OCI-LY7 (cell line): ENCODE measurements at places on chromosomes 3 and 15.

- DNase-seq: no peak
Measured at GRCh38 chr3:68088216-68088615, 433.8 kb upstream of the SUCLG2 start.

DNA sequence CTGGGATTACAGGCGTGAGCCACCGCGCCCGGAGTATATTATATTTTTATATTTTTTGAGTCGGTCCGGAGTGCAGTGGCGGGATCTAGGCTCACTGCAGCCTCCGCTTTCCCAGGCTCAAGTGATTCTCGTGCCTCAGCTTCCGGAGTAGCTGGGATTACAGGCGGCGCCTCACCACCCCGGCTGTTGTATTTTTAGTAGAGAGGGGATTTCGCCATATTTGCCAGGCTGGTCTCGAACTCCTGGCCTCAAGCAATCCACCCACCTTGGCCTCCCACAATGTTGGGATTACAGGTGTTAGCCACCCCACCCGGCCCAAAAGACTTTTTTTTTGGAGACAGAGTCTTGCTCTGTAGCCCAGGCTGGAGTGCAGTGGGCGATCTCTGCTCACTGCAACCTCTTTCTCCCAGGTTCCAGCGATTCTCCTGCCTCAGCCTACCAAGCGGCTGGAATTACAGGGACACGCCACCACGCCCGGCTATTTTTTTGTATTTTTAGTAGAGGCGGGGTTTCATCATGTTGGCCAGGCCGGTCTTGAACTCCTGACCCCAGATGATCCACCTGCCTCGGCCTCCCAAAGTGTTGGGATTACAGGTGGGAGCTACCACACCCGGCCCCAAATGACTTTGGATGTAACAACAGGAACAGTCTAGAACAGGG lies 1.0 kb downstream of the ZNF589 start:
- DNase-seq: peak; percentile 48

GRCh38 chr3:194364652-194365434 lies 4.7 kb downstream of the LRRC15 start:
- no peak for DNase-seq

DNA sequence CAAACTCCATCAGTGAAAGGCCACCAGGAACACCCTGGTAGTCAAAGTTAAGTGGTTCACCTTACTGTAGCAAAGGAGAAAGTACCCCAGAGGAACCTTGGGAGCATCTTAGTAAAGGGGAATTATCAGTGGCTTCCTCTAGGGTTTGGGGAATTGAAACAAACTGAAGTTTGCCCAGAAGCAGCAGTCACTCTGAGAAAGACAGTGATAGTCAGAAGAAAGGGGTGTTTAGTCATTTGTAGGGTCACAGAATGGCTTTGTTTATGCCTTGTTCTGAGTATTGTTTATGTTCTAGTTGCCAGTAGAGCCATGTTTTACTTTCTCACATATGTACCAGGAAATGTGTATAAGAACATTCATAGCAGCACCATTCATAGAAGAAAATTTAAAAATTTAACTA lies 93.8 kb downstream of the FHIT start:
- no peak for DNase-seq

GRCh38 chr15:48800811-48801455 lies 9.9 kb downstream of the CEP152 start:
- peak; percentile 13 for DNase-seq

DNA sequence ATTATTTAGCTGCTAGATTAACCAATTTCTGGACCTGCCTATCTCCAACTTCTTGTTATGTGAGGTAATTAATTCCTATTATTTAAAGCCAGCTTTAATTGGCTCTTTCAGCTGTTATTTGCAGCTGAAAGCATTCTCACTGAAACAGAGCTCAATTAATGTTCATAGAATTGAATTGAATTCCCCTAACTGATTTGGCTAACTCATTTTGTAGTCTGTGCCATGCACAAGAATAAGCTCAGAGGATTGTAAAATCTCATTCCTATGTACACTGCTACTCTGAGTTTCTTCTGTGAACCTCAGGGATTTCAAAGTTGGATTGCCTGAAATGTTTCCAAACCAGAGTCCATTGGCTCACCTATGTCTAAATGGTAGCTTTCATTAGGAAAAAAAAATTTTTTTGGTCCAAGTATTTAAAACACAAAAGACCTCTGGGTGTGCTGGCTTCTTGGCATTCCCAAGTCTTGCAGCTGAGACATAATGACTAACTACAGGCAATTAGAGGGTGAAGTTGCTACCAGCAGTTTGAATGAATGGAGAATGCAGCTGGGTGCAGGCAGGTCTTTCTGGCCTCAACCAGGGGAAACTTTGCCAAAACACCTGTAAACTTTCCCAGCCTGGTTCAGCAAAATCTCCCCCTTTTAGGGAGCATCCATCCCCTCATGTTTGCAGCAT lies 134.3 kb downstream of the EDEM1 start:
- no peak for DNase-seq

- DNase-seq: no peak
Measured at GRCh38 chr3:3739330-3740060, 59.7 kb upstream of the LRRN1 start.

- DNase-seq: no peak
Measured at GRCh38 chr15:22851513-22851912, 13.0 kb downstream of the NIPA2 start.

DNA sequence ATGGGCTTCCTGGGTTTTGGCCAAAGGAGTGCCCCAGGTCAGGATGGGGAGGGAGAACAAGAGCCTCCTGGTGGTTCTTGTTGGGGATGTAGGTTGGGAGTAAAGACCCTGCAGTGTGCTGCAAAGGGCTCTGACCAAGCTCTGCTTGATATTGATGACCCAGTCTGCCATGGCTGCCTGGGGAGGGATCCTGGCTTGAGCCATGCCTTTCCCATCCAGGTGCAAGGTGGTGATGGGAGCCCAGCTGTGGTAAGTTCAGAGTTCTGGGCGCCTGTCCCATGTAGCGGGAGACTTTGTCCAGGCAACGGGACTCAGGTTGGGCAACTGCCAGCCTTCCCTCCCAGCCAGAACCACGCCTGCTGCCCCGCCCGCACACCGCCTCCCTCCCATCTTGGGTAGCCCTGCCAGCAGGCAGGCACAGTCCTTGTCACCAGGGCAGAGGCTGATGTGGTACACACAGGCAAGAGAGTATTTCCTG lies 2.6 kb downstream of the GNAI2 start:
- no peak for DNase-seq

DNA sequence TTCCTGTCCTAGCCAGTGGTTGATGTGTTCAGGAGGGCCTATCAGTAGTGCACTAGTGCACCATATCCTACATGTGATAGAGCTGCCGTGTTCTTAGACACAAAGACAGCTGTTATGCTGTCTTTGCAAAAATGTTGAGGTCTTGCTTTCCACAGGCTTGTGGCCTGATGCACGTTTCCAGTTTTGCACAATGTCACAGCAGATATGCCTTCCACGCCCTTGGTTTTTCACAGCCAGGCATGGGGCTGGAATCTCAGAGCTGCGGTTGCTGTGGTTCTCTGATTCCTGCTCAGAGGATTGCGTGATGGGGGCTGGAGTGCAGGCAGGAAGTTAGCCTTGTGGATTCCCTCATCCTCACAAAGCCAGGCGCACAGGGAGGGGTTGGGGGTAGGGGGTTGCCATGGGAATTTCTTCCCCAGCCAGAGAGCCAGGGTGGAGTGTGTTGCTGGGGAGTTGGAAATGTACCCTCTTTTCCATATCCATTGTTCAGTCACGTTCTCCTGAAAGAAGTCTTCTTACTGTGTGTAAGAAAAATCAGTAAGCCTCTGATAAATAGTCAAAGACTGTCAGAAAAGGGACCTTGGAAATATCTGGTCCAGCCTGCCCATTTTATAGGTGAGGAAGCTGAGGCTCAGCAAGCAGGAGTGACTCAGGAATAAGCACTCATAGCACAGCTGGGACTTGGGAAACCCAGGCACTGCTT lies 79.4 kb downstream of the SMAD3 start:
- no peak for DNase-seq

DNA sequence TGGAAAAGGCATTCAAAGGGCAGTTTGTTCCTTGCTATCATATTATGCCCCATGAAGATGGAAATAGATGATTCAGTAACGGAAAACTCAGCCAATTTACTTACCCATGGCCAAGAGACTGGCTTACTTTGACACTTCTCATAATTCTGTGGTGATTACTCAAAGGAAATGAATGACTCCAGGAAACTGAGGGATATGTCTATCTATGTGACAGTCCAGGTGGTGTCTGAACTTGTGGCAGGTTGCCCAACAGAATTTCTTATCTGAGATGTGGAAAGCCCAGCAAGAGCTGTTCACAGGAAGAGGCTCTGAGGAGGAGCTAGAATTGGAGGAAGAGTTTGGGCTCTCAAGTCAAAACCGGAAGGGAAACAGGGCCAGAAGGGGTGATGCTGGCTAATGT lies 91.2 kb downstream of the KCNAB1 start:
- DNase-seq: no peak

DNA sequence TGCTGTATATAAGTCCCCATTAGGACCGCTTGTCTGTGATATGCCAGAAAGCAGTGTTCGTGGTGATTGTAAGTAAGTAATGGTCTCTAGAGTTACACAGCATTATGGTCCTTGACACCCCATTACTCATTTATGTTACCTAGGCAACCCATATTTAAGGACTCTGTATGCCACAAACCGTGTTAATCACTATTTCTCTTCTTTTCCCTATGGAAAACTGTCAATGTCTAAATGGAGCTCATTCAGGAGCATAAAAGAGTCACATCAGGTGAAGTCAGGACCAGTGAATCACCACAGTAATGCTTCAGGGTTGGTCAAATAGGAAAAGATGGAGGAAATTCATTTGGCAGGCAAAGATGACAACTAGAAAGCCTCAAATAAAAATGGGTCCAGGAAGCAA lies 146.6 kb upstream of the PEX5L start:
- DNase-seq: no peak

- no peak for DNase-seq
Measured at GRCh38 chr3:194450341-194450740, 36.5 kb downstream of the ATP13A3 start.

DNA sequence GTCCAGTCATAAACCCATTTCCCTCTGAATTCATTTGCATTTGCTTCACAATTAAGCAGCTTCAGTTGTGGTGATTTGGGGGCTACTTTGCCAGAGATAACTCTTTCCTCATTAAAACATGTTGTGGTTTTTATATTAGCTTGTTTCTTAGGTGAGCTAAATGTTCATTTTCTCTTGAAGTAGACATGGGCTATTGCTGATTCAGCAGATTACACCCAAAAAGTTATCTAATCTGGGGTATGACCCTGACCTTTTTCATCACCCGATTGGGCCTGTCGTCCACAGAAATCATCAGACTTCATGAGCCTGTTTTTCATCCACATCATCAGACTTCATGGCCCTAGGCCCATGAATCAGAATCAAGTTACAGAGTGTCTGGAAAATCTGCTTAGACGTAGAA lies 97.5 kb upstream of the KLHL25 start:
- DNase-seq: no peak

DNA sequence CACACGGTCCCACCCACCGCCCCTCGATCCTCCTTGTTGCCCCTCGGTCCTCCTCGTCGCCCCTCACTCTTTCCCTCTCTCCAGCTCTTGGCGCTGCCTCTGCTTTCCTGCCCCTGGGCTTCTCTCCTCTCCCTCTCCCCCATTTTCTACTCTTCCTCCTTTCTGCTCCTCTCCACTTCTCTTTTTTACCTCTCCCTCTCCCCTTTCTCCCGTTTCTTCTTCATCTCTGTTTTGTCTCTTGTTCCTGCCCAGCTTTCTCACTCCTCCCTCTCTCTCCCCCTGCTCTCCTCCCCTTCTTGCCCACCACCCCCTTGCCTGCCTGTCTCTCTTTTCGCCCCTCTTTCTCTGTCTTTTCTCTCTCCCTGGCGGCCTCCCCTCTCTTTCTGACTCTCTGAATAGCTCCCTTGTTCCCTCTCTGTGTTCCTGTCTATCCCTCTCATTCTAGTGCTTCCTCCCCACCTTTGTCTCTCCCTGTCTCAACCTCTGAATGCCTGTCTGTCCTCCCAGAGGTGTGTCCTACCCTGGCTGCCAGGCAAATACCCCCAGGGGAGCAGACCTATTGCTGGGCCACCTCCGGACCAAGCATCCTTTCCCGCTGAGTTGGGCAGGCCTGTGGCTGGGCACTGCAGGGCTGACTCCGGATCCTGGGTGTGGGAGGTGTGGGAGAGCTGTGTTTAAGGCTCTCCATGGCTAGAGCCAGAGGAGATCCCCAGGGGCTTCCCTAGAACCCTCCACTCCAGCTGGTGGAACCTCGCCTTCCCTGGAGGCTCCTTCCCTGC lies 41.0 kb downstream of the EPHB3 start:
- DNase-seq: no peak

GRCh38 chr3:177110386-177110785 lies 86.9 kb downstream of the TBL1XR1 start:
- no peak for DNase-seq

DNA sequence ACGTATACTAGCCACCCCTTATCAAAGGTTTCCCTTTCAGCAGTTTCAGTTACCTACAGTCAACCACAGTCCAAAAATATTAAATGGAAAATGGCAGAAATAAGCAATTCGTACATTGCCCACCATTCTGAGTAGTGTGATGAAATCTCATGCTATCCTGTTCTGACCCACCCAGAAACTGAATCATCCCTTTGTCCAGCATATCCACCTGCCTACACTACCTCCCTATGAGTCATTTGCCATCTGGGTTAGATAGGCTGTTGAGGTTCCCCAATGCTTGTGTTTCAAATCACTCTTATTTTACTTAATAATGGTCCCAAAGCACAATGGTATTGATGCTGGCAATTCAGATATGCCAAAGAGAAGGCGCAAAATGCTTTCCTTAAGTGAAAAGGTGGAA lies 15.3 kb upstream of the PHC3 start:
- DNase-seq: no peak

- DNase-seq: no peak
Measured at GRCh38 chr3:123740391-123740822, 143.7 kb downstream of the MYLK start.

- DNase-seq: no peak
Measured at GRCh38 chr15:66400351-66400774, 13.7 kb downstream of the MAP2K1 start.

DNA sequence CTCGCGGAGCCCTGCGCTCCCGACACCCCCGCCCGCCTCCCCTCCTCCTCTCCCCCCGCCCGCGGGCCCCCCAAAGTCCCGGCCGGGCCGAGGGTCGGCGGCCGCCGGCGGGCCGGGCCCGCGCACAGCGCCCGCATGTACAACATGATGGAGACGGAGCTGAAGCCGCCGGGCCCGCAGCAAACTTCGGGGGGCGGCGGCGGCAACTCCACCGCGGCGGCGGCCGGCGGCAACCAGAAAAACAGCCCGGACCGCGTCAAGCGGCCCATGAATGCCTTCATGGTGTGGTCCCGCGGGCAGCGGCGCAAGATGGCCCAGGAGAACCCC lies 464 bp downstream of the SOX2 start:
- DNase-seq: no peak
